ENCODE measurements at places on chromosomes 2 and 18.

GRCh38 chr2:201735486-201735885 lies 37.0 kb upstream of the MPP4 start:
- DNase-seq = no peak

DNA sequence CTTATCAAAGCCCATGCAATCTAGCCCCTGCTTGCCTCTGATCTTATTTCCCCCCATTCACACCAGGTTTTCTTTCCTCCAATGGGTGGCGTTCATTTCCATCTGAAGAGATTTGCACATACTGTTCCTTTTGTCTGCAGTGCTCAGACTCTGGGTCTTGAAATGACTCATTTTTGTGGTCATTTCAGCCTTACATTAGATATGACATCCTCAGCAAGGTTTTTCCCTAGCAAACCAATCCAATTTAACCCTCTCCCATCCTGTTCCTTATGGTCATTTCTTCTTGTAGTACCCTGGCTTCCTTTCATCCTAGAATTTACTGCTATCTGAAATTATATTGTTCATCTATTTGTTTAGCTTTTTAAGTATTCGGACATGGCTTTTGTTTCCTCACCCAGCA lies 42.5 kb upstream of the SCN1A start:
- DNase-seq = no peak

- DNase-seq = no peak
These were observed 61.7 kb upstream of the TFPI start for GRCh38 chr2:187615902-187616301.

DNA sequence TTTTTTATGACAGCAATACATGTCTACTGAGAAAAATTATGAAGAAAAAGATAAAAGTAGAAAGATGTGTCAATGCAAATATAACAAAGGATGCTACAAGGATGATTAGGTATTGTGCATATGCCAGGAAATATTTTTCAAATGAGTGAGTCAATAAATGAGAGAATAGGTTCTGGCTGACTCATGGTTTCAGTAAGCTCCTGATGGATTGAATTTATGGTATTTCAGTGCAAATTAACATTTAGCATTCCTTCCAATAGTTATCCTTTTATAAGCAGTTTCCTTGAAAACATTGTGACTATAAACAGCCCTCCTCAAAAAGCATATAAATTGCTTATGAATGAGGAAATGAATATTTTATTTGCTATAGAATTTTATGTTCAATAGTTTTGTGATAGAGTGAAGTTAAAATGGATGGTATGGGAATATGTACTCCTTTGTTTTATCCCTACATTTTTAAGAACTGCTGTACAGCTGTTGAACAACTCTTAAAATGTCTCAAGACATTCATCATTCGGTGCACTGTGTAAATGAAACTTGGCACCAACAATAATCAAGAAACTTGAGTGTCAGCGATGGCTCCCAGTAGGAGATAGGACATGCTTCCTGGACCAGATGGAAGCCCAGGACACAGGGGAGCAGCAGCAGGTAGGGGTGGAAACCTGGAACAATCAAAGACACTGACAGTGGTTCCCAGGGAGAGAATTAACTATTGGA lies 144.7 kb downstream of the PMAIP1 start:
- no peak for DNase-seq

DNA sequence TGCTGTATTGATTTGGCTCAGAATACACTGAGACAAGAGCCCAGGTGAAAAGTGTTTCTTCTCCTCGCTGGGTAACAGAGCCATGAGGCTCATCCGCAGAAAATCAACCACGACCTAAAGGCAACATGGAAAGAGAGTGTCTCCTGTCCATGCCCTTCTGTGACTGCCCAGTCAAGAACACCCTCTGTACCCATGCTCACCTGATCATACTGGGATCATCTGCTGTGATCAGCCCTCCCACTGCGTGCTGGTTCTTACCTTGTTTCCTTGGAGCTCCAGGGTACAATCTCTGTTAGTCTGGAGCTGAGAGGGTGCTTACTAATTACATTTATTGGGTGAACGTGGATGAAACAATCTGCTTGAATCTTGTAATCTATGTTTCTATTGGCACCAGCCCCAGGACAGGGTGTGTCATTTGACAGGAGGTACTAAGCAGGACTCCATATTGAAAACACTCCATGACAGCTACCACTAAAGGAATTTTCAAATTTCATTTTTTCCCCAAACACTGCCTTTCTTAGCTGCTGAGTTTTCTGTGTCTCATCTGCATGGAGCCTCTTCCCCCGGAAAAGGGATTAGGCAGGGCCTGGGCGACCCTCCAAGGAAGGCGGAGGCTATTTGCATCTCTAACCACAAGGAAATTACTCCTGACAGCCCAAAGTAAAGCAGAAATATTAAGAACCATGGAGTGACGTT lies 39.7 kb upstream of the GRP start:
- no peak for DNase-seq

DNA sequence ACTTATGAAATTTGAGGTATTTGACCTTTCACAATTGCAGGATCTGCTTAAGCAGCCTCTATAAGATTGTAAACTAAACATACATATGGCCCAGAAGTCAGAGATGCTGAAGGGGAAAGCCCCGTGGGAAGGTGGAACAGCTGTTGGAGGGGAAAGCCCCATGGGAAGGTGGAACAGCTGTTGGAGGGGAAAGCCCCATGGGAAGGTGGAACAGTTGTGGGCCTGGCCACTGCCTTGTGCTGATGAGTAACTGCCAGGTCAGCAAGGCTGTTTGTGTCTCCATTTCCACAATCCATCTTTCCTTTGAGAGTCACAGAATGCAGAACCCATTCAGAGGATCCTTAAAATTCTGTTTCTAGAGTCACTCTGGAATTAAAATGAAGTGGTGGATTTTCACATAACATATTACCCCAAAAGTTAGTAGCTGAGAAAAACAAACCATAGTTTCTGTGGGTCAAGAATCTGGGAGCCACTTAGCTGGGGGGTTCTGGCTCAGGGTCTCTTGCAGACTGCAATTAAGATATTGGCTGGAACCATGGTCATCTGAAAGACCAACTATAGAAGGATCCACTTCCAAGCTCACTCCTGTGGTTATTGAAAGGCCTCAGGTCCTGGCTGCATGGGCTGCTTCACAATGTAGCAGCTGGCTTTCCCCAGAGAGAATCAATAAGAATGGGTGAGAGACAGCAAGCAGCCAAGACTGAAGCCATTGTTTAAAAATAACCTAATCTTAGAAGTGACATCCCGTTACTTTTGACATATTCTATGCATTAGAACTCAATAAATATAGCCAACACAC lies 86.6 kb upstream of the CAVIN2 start:
- no peak for DNase-seq

- DNase-seq = no peak
These were observed 109.0 kb upstream of the CBLN2 start for GRCh38 chr18:72652990-72653593.

- no peak for DNase-seq
These were observed 330.1 kb downstream of the SUCLG1 start for GRCh38 chr2:84129018-84129417.

GRCh38 chr2:6993229-6993640 lies 76.0 kb downstream of the RNF144A start:
- no peak for DNase-seq

GRCh38 chr2:214876815-214877214 lies 67.3 kb upstream of the BARD1 start:
- no peak for DNase-seq

DNA sequence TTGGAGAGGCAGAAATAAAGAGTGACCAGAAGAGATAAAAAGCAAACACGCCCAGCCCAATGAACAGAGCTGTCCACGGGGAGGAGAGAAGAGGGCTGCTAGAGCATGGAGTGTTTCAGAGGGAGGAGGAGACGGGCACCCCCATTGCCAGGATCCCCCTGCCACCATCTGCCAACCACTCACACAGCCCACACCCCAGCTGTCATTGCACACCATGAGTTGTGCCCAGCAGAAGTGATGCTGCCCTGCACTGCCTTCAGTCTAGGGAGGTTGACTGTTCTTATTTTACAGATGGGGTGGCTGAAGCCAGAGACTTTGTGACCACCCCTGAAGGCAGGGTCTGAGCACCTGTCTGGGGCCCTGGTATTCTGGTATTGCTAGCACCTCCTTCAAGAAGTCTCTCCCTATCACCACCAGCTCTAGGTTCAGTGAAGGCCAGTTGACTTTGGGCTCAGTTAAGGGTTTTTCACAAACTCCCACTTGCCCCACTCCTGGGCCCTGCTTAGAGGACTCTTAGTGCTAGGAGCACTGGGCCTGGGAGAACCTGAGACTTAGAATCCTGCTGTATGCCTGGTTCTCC lies 2.4 kb downstream of the FABP1 start:
- DNase-seq = no peak

- no peak for DNase-seq
These were observed 68.1 kb downstream of the DNAH7 start for GRCh38 chr2:196000551-196000950.

DNA sequence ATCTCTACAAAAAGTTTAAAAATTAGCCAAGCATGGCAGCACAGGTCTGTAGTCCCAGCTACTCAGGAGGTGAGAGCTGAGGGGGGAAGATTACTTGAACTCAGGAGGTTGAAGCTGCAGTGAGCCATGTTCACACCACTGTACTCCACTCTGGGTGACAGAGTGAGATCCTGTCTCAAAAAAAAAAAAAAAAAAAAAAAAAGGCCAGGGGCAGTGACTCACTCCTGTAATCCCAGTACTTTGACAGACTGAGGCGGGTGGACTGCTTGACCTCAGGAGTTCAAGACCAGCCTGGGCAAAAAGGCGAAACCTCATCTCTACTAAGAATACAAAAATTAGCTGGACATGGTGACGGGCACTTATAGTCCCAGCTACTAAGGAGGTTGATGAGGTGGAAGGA lies 37.0 kb downstream of the PUM2 start:
- DNase-seq = no peak

DNA sequence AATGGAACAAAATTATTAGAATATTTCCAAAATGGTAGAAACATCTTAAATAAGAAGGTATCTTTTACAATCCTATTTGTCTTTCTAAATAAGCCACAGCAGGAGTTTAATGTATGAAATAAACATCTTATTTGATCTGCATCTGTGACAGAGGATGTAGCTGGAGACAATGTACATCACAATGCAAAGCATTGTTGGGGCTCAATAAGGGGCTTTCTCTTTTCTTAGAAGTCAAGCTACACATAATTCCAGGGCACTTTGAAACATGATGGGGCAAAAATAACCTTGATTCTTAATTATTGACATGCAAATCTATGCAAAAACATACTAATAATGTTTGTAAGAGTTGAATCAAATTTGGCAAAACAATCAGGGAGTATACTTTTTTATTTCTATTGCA lies 255.1 kb downstream of the DSC3 start:
- no peak for DNase-seq

- DNase-seq = no peak
These were observed 34.3 kb downstream of the GIGYF2 start for GRCh38 chr2:232731470-232731869.

- DNase-seq = no peak
These were observed 43.9 kb upstream of the BCL11A start for GRCh38 chr2:60597346-60597745.

DNA sequence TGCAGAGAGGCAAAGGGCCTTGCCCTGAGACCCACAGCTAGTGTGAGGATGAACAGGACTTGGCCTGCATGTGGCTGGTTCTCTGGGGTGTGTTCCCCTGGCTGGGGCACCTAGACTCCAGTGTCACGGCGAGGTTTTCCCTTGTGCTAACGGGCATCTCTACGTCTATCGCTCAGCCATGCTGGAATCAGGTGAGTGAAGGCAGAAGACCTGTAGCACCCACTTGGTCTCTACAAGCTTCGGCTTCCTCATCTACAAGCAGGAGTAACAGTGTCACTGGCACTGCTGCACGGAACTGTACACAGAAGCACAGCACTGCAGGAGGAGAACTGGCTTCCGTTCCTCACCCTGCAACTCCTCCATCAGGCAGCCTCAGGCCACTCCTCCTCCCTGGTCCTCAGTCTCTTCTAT lies 30.6 kb downstream of the HS1BP3 start:
- no peak for DNase-seq

GRCh38 chr2:98028931-98029717 lies 33.4 kb upstream of the TMEM131 start:
- no peak for DNase-seq

DNA sequence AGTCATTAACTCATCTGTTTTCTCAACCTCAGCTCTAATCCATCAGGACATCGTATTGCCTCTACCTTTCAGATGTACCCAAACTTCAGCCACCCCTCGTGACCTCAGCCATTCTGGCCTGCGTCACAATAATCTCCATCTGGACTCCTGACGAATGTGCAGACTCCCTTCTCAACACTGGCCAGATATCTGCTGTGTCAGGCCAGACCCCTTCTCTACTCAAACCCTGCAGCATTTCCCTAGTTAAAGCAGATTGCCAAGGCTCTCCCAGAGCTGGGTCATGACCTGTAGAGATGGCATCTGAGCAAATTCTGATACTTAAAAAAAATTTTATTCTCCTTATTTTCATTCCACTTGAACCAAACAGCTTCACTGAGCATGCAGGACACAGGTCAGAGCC lies 69.5 kb upstream of the TMEM18 start:
- DNase-seq = no peak

GRCh38 chr2:77310416-77310815 lies 211.8 kb downstream of the LRRTM4 start:
- DNase-seq = no peak

GRCh38 chr2:80592106-80592505 lies 287.6 kb upstream of the LRRTM1 start:
- DNase-seq = no peak

DNA sequence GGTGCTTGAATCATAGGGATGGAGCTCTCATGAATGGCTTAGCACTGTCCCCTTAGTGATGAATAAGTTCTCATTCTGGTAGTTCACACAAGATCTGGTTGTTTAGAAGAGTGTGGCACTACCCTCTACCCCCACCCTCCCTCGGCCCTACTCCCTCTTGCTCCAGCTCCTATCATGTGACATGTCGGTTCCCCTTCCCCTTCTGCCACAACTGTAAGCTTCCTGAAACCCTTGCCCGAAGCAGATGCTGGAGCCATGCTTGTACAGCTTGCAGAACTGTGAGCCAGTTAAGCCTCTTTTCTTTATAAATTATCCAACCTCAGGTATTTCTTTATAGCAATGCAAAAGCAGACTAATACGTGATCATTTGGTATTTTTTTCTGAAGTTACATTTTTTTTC lies 1012.6 kb downstream of the BCL11A start:
- DNase-seq = no peak

DNA sequence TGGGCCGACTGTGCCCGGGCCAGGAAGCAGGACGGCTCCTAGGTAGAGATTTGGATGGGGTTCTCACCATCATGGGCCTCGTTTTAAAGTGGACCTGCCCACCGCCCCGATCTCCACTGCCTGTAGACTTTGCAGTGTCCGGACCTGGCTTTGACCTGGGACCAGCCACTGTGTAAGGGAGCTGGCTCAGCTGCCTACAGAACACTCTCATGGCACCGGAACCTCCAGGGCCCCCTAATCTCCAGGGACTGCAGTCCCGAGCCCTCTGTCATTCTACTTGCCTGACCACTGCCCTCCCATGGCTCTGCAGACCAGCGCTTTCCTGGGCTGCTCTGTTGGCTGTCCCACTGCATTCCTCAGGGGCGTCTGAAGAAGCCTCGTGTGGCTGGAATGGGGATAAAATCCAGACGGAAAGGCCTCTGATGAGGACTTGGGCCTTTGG lies 120.8 kb downstream of the GLI2 start:
- no peak for DNase-seq

Measured in stimulated activated CD8-positive, alpha-beta memory T cell treated with anti-CD3 and anti-CD28 coated beads, Interleukin-7, amount 100 ng/mL, for 1 hour (primary cell).